ENCODE measurements at places on chromosomes 3 and 15.
A peak's percentile ranks its signal among the peaks of the same experiment; 100 is the strongest.

GRCh38 chr3:13282358-13282985 is 137.7 kb downstream of the NUP210 start:
- DNase-seq: no peak

- no peak for DNase-seq
Measured at GRCh38 chr15:25737218-25737643, 125.9 kb downstream of the ATP10A start.

DNA sequence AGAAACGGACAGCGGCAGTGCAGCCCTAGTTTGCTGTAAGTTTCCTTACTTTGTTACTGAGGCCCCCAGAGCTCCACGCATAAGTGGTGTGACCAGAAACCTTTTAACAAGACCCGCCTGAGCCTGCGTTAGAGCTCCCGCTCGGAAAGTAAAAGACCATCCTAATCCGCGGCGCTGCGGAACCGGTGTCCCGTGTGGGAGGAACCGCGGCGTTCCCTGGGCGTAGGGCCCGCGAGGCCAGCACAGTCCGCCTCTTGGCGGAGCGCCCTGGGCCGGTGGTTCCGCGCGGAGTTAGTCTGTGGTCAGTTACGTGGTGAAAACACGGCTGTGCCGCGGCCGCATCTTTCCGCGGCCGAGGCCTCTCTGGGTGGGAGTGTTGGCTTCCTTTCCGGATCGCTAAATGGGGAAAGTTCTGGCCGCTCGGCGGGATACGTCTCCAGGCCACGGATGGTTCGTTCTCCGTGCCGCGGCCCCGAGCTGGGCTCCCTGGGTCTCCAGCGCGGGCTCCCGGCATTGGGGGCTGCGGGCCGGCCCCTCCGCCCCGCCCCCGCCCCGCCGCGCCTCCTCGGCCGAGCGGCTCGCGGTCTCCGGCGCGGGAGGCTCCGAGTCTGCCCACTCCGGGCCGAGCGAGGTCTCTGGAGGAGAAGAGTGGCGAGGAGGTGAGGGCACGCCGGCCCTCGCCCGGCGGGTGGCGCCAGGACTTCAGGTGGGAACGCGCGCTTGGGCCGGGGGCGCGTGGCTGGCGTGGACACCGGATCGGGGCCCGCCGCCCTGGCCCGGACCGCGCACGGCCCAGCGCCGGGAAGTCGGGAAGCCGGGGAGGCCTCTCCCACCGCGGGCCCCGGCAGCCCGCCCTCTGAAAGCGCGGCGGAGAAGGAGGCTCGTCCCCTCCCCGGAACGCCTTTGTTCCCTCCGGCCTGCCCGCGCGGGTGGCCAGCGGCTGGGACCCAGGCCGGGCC is 754 bp downstream of the B3GNT5 start:
- DNase-seq: no peak

DNA sequence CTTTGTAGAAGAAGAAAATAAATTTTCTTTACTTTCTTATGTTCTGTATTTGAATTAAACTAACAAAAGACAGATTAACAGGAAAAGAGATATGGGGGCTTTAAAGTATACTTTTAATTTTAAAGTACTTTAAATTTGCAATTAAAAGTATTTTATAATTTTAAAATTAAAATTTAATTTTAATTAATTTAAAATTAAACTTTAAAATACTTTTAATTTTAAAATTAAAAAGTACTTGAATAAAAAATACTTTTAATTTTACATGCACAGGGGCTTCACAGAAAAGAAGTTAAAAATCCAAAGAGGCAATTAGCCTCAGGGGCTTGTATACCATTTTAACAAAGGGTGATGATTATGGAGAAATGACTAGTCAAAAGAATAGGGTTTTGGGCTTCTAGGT is 420.5 kb upstream of the TGFBR2 start:
- no peak for DNase-seq

DNA sequence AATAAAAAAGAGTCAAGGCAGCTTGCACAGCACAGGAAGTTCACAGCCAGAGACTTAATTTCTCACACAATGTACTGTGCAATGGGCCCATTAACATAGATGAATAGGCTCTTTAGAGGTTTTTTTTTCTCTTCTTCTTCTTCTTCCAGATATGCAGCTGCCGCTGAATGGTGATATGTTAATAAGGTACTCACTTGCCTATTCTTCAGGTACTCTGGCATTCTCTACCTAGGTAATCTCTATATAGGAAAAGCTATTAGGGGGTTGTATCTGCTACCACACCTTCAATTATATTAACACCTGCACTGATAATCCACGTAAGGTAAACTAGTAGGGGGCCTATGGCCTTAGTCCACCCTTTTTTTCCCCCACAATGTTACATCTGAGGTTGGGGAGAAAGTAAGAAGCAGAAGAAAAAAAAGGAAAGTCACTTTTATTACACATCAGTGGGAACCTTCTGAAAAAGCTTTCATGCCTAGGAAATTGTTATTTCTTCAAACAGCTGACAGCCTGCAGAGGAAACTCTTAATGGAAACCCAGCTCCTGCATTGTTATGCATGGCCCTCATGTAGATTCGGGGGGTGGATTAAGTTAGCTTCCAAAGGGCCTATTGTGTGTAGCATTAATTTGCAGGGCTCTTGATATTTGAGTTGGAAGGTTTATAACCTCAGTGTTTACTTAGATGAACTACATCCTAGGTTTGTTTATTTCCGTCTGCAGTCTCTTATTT is 525.5 kb downstream of the ZIC1 start:
- no peak for DNase-seq

GRCh38 chr3:156674911-156675829 is 780 bp downstream of the TIPARP start:
- DNase-seq: peak; percentile 15

- DNase-seq: no peak
Measured at GRCh38 chr3:161372321-161373260, 1.3 kb upstream of the SPTSSB start.

DNA sequence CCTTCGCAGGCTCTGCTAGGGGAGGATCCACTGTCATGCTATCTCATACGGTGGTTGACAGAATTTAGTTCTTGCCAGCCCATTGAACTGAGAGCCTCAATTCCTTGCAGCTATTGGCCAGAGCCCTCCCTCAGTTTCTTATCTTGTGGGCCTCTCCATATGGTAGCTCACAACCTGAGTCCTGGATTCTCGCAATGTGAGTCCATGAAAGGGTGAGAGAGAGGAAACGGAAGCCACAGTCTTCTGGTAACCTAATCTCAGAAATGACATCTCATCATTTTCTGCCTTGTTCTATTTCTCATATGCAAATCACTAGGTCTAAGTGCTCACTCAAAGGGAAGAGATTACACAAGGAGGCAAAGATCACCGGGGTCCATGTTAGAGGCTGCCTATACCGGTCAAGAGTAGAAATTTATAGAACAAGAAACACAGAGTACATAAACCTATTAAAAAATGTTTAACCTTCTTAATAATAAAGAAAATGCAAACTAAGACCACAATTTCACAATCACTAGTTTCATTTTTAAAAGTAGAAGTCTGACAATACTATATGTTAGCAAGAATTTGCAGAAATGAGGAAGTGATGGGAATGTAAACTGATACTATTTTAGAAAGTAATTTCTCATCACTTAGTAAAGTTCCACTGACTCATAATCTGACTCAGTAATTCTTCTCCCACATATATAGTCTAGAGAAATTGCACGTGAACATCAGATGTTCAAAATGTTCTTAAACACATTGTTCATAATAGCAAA is 378.4 kb upstream of the AGTR1 start:
- DNase-seq: no peak

DNA sequence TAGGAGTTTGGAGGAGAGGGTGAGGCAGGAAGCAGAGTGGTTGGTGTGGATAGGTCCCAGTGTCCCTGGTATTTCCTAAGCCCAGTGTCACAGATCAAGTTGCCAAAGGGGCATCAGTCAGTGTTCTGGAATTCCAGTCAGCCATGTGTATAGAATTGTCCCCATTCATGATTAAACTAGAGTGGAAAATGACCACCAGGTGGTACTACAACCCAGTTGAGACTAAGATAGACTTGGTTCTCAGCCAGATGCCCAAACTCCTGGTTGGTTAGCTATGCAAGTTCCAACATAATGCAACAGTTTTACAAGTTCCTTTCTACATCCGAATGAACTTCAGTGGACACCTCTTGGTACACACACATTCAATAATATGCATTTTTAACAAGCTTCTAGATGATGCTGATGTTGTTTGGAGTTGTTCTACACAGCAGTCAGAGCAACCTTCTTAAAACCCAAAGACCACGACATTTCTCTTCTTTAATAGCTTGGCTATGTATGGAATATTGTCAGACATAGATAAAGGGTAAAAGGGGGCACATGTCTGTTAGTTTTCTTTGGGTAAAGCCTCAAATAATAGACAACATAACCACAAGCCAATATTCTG is 8.4 kb upstream of the ATR start:
- DNase-seq: no peak

DNA sequence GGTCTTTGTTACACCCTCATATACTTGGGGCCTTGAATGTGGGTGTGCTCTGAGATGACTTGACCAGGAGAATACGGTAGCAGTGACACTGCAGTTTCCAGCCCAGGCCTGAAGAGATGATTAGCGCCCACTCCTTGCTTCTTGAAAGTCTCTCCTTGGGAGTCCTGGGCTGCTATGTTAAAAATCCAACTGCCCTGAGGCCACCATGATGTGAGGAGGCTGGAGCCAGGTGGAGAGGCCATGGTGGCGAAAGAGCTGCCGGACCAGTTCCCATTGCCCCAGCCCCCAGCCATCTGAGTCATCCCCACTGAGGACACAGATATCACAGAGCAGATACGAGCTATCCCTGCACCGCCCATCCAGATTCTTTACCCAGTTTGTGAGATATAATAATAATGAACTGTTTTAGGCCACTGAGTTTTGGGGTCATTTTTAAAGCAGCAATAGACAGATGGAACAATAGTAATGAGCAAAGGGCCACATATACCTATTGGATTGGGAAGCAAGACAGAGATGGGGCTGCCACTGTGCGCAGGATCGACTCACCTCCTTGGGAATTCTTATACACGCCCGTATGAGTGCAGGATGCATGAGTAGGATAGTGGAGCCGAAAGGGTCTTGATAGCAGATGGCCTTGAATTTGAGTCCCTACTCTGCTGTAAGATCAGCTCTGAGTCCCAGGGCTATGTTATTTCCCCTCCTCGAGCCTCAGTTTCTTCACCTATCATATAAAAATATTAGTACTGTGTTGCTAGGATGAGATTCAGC is 12.1 kb upstream of the GATA2 start:
- DNase-seq: no peak

- no peak for DNase-seq
Measured at GRCh38 chr3:66419036-66419435, 81.8 kb downstream of the LRIG1 start.

DNA sequence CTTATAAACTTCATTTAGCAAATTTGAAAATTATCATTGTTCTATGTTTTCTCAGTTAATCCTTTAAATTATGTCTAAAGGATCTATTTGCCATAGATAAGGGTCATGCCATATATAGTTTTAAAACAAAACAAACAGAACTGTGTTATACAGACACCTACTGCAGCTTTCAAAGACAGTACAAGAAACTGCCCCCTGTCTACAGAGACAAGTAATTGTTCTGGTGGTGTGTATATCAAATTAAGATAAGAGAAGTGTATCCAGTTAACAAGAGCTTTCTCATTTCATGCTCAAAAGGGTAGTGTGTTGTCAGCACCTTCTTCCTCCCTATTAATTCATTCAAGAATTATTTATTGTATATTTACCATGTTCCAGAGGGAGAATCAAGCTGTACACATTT is 201.2 kb downstream of the FMN1 start:
- DNase-seq: no peak

DNA sequence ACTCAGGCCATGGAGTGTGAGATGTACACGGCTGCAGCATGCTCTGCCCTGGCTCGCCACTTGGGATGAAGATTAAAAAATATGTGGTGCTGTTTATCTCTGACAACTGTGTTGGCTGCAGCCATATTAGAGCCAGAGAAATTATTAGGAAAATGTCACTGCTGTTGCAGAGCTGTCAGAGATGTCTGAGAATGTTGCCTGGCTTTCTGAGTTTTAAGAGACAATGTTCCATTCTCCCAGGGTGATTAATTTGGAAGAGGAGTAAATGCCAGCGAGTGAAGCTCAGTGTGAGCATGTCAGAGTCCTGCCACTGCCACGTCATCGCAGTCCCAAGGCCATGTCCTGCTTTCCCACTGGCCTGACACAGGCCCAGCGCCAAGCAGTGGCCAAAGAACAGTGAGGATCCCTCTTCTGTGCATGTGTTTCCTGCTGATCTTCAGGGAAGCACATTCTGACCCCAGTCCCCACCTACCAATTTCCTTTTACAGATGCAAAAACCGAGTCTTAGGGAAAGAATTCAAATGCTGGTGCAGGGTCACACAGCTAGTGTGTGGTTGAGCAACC is 370.9 kb downstream of the GABRG3 start:
- no peak for DNase-seq

- DNase-seq: no peak
Measured at GRCh38 chr3:65635657-65636056, 403.1 kb downstream of the MAGI1 start.

- DNase-seq: peak; percentile 16
Measured at GRCh38 chr15:94229591-94230369, 1.6 kb upstream of the MCTP2 start.

- no peak for DNase-seq
Measured at GRCh38 chr3:113211330-113212149, at the start of gene BOC. Gene BOC, plus strand, starts transcription at chr3:113211557. Its CDS starts 38,246 bp downstream, at chr3:113249803.

DNA sequence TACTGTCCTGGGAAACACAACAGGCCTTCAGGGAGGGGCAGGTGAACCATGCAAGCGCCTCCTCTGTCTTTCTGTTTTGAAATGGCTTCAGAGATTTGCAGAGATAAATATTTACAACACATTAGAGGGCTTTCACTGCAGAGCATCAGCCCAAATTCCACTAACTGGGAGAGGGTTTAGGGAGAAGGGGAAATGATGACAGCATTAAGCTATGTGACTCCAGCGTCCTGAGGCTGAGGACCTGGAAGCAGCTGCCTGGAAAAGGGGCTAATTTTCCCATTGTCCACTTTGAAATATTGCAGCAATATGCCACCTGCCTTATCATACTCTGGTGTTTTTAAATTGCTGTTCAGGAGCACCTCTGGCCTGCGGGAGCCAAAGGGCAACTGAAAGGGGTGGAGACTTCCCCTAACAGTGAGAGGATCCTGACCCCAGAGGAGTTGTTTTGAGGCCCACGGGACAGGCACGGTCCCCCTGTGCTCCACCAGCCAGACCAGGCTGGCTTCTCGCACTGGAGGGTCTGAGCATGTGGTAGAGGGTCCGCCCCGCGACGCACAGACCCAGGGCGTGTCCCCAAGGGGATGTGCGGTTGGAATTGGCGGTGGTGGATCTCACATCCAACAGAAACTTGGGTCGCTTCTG is 110.6 kb downstream of the XXYLT1 start:
- no peak for DNase-seq

All from activated CD8-positive, alpha-beta memory T cell treated with anti-CD3 and anti-CD28 coated beads for 1 hour (primary cell).